ENCODE measurements at places on chromosomes 6 and 20.

- DNase-seq = no peak
Measured at GRCh38 chr20:3456648-3457047, 14.2 kb upstream of the ATRN start.

DNA sequence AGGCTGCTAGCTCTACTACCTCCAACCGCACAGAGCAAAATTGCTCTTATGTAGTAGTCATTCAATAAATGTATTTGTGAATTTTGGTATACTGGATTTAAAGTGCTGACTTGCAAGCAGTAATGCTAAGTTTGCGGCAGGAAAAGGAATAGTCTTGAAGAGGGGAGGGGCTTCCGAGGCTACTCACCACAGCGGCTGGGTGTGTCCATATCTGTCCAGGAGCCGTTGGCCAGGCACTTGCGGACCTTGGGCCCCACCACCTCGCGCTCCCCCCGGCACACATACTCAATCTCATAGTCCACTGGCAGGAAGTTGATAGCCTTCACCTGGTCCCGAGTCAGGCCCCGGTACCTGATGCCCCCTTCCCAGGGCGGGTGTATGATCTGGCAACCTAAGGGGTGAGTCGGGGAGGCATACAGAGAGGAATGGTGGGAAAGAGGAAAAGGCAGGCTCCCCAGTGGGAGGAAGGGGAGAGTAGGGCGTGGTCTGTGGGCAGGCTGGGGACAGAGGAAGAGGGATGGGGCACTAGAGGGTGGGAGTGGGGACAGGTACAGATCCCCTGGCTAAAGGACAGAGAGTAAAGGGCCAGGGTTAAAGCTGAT is 1.7 kb downstream of the GABBR1 start:
- DNase-seq = no peak

DNA sequence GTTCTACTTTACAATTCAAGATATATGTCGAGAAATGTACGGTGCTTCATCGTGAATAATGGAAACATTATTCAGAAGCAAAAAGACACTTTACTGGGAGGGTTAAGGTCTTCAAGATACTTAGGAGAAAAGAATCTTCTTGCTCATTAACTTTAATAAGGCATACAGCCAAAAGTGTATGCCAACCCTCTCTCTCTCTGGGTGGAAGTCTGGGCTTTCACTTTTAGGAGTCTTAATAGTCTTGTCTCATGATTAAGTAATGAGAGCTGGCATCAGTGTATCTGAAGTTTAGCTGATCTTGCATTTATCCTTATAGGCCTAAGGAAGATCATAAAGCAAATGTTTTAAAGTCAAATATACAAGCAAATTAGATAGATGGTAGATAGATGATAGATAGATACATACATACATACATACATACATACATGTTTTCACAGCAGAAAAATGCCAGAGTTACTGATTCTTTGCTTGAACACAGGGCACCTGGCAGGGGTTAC is 21.5 kb downstream of the OLIG3 start:
- no peak for DNase-seq

- DNase-seq = no peak
Measured at GRCh38 chr6:163329991-163330390, 84.5 kb upstream of the QKI start.

DNA sequence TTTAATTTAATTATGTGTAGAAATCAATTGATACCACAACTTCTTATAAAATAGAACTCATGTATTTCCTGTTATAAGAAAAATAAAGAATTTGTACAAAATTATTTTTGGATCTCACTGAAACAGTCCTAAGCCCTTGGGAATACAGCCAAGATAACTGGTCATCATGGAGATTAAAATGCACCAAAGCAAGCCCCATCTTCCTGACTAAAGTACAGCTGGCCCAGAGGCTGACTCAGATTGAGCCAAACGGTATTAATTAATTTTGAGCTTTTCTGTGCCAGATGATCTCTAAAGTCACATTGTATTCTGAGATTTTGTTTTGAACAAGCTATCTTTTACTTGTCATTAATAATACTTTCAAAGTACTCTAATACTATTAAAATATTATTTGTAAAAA is 978.5 kb downstream of the TBC1D32 start:
- no peak for DNase-seq

DNA sequence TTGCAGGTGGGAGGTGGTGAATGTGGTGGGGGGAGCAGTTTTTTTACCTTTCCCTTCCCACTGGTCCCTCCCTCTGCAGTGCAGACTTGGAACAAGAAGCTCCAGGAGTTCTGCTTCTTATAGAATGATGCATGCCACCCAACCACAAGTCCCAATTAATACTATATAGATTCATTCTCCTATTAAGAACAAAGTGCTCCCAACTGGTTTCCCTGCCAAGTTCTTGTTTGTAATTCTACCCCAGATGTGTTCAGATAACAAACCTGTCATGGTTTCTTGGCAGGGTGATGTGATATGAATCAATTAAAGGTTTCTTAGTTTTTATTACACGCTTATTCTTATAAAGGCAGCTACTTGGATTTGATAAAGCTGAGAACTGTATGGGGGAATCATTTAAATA is 23.9 kb downstream of the HDDC2 start:
- no peak for DNase-seq

DNA sequence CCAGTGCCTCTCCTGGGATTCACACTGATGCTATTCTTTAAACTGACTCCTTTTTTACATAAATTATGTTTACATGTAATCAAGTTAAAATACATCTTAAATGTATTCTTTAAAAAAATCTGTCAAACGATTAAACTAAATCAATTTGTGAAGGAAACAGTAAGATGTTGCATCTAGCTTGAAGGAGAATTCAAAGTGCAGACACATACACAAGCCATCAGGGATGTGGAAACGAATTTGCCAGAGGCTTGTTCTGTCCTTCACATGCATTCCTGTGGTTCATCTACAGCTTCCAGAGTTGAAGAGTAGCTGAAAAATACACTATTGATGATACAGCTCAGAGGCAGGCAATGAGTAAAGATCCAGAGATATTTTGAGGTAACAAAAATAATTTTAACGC is 7.3 kb upstream of the BPIFB3 start:
- no peak for DNase-seq

GRCh38 chr6:2958331-2958711 is 13.0 kb downstream of the SERPINB6 start:
- DNase-seq = no peak

GRCh38 chr6:110270165-110270564 is 88.0 kb downstream of the METTL24 start:
- DNase-seq = no peak

DNA sequence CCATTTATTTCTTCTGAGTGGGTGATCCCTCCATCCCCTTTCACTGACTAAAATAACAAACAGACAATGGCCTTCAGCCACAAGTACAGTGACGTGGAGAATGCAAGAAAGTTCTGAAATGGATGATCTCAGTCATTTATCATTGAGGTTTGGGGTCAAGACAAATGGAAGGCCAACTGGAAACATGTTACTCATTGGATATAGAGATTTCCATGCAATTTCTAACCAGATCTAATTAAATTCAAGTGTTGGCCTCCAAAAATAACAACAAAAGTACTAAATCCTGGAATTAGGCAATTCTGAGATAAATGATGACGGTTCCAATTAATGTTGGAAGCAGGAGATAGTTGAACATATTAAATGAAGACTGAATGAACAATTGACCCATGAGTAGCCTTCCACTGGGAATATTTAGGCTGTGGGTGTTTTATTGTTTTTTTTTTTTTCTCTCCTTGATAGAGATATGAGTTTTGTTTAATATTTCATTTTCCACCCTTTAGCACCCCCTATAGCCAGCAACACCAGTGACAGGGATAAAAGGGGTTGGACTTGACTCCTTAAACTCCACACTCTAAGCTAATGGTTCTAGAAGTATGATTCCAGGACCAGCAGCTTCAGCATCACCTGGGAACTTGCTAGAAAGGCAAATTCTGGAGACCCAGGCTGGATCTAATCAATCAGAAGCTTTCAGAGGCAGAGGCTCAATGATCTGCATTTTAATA is 112.8 kb downstream of the BCAS1 start:
- no peak for DNase-seq

- no peak for DNase-seq
Measured at GRCh38 chr6:159790956-159791598, 810 bp downstream of the MRPL18 start.

GRCh38 chr6:3876866-3877265 is 27.7 kb downstream of the FAM50B start:
- no peak for DNase-seq

DNA sequence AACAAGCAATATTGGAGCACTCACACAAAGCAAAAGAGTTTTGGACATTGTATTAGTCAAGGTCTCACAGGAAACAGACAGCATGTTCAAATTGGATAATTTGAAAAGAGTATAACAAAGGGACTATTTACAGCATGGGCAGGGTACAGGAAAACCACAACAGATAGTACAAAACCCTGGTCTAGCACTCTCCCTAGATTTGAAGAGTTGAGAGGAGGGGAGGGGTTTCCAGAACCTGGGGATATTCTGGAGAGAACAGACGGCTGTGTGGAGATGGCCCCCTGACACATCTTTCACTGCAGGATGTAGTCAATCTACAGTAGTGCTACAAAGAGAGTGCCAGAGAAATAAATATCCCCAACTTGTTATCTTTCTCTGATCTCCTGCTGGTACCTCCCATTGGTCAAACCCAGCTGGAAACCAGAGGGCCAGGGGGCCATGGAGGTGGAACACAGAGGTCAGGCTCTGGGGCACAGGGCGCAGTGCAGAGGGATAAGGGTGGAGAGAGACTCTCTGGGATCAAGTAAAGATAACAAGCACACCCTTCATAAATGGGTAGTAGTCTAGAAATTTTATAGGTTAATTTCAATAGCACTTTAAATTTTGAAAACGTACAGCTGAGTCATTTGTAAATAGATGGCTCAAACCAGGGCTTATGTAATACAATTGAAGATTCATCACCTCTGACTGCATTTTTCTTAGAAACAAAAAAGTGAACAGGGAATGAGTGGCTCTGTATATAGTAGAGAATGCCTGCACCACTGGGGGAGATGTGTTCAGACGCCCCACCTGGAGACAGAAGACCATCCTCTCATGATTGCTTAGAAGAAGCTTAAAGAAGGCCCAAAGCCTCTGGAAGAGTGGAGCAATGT is 25.7 kb downstream of the RCAN2 start:
- no peak for DNase-seq

- no peak for DNase-seq
Measured at GRCh38 chr6:62283796-62284411, 2.1 kb downstream of the KHDRBS2 start.

- no peak for DNase-seq
Measured at GRCh38 chr6:3385660-3386151, 71.1 kb downstream of the SLC22A23 start.

DNA sequence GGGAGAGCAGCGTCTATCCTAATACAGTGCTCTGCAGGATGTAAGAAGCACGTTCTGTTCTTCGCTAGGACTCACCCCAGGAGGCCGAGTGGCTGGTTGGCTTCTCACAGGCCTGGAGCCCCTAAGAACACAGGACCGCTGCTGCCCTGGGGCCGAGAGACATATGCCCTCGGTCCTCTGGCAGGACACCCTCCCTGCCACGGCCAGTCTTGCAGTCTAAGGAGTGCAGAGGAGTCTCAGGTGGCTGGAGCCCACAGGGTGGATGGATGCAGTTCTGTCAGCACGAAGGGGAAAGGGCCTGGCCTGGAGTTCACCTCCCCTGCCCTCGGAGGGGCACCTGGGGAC is 96.5 kb downstream of the SMOC2 start:
- no peak for DNase-seq

DNA sequence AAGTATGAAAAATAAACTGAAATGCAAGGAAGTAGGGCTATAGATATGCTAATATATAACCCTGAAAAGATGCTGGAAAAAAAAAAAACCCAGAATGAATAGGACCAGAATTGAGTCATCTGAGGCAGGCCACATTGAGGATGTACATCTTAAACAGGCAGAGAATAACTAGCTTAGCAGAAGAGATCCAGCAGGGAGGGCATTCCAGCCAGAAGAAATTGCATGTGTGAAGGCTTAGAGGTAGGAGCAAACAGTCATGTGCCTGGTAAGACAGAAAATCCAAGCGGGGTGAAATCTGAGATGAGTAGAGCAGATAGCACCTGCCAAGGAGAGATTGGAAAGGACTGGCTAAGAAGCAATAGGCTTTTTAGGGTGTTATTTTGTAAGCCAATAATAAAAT is 2.6 kb downstream of the COL19A1 start:
- no peak for DNase-seq

GRCh38 chr20:51338692-51339440 is 203.7 kb downstream of the NFATC2 start:
- DNase-seq = no peak

- no peak for DNase-seq
Measured at GRCh38 chr6:69771158-69771906, 25.5 kb downstream of the LMBRD1 start.

DNA sequence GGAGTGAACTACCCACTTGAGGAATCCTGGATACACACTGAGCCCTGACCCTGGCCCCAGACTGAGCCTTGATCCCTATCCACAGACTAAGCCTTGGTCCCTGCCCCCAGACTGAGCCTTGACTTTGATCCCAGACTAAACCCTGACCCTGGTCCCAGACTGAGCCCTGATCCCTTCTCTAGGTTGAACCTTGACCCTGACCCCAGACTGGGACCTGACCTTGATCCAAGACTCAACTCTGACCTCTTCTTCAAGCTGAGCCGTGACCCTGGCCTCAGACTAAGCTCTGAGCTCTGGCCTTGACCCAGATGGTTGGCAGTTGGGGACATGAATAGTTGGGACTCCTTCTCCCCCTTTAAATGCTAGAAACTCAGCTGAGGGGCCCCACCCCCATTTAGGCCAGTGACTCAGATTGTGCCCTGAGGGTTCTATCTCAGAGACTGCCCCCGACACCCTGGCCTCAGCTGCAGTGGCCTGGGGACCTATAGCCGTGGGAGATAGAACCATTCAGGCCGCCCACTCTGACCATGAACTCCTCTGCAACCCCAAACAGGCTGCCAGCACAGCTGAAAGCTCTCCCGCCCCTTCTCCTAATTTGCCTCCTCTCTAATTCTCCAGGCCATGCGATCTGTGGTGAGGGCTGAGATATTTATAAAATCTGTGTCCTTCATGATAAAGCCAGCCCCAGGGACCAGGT is 84.7 kb downstream of the DLGAP4 start:
- no peak for DNase-seq

DNA sequence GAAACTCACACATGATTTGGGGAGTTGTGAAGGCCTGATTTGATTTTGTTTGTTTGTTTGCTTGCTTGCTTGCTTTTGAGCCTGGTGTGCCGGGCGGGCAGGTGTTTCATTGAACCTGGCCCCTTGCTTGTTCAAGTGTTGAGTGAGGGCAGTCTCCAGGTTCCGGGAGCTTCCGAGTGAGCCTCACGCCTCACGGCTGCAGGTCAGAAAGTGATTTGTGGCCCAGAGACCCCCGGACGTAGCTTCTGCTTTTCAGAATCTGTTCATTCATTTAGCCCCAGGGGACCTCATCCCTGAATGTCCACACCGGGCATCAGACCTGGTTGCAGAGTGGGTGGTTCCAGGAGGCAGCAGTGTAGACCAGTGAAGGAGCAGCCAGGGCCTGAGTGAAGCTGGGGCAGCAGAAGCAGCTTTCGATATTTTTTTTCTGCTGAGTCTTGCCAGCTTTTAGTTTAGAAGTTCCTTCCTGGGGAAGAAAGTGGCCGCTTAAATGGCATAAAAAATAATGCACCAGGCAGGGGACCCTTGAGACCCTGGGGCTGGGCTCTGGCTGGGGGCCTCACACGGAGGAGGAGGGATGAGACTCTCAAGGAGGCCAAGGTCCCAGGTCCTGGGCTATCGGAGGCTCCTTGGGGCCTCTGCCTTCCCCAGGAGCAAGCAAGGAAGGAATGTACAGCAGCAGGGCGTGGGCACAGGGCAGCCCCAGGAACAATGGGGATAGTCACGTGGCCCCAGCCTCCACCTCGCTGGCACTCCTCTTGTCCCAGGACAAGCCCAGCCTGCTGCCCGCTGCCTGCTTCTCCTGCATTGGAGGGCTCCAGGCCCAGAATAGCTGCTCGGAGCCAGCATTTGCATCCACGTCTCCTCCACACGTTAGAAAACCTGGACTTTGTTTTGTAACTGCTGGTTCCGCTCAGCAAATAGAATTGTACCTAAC is 89.2 kb upstream of the BHLHE23 start:
- DNase-seq = no peak
